RPMI7951 (cell line): ENCODE measurements at places on chromosomes 1 and 21.
A peak's percentile ranks its signal among the peaks of the same experiment; 100 is the strongest.

DNA sequence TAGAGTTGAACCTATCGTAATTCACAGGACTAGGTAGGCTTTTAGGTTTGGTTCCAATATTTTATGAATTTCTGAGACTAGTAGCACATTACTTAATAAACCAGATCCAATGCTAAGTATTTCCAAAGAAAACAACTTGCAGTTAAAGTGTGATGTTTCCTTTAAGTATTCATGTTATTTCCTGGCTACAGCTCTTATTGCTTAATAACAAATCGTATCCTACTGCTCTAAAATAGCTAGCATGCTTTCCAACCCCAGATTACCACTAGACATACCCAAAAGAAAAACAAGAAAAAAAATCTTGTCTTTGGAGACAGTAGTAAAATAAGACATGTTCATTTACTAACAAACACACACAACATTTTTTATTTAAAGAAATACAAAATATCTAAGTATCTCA is 898 bp downstream of the KRTAP27-1 start:
- DNase-seq = no peak

DNA sequence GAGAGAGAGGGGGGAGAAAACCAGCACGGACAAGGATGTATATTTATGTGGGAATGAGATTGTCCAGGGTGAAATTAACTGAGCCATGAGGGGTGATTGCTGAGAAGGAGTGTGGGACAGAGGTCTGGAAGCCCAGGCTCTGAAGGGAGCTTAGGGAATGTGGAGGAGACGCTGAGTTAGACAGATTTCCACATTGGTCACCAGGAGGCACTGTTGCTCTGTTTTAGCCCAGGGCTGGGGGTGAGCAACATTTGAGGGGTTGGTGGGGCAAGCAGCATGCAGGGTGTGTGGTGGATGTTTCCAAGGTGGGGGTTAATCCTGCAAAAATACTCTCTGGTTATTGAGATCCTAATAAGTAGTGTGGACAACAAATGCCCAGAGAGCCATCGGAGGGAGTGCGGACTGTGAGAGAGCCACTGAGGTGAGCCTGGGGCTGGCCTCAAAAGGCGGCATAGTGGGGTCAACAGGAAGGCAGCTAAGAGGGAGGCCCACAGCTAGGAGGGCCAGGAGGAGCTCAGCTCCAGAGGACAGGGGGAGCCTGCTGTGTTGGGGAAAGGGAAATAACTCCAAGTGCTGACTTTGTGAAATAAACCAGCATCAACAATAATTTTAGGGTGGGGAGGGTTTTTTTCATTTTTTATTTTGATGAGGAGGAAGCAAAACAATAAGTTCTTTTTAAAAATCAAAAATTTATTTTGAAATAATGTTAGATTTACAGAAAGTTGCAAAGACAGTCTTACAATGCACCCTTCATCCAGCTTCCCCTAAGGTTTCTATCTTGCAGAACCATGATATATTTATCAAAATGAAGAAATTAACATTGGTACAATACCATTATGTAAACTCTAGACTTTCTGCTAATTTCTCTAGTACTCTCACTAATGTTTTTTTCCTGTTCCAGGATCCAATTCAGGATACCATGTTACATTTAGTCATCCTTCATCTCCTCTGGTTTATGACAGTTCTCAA is 82.8 kb upstream of the CD34 start:
- DNase-seq = peak; percentile 30

DNA sequence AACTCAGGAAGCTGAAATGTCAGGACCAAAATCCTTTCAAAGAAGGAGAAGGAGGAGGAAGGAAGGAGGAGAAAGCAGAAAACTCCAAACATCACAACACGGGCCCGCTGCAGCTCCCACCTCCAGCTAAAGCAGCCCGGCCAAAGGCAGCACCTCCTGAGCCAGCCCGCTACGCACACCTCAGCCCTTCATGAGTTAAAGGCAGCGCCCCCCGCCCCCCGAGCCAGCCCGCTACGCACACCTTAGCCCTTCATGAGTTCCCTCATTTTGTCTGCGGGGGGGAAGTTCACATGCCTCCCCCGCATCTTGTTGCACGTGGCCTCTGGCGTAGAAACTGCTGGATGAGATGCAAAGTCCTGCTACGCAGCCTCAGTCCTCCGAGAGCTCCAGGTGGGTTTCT is 90.7 kb upstream of the ARHGEF16 start:
- no peak for DNase-seq

- DNase-seq = no peak
Measured at GRCh38 chr1:193156117-193156821, 30.1 kb downstream of the B3GALT2 start.

DNA sequence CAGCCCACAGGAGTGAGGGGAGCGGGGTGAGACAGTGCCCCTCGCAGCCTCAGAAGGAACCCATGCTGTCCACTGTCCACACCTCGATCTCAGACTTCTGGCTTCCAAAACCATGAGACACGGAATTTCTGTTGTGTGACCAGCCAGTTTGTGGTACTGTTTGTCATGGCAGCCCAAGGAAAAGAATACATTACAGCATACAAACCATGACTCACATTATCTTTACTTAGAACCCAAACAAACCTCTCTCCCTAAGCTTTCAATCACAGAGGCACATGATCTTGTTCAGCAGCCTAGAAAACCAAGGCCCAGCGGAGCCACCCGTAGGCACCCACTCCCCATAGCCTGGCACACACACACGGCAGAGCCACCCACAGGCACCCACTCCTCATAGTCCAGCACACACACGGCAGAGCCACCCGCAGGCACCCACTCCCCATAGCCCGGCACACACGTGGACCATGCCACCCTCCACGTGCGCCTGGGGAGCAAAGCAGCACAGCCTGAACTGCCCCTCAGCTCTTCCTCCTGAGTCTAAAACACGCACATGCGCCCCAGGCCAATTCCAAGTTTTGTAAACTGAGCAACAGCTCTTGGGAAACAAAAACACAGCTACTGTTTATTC is 458 bp upstream of the KRTAP10-4 start:
- DNase-seq = no peak

- no peak for DNase-seq
Measured at GRCh38 chr1:155184835-155185782, 11.5 kb downstream of the TRIM46 start.

GRCh38 chr1:75796376-75797272 is at the start of gene MSH4:
Gene MSH4 (plus strand): TSS chr1:75796882. CDS start chr1:75796986, 104 bp downstream.
- no peak for DNase-seq

GRCh38 chr21:27816301-27816700 is 849.4 kb upstream of the ADAMTS5 start:
- no peak for DNase-seq

GRCh38 chr1:2270260-2271100 is 42.4 kb downstream of the SKI start:
- DNase-seq = no peak

DNA sequence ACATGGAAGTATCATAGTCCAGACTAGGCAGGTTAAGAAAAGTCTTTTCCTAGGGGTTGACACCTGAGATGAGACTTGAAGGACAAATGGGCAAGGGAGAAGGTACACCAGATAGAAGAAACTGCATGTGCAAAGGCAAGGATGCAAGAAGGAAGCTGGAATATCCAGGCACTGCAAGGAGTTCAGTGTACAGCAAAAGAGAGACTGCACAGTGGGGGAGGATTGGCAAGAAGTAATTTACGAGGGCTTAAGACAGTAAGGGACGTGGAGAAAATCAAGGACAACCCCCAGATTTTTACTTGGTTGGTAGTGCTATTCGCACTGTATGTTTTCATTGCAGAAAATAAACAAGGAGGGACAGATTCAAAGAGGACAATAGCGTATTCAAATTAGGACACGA is 58.5 kb downstream of the DNM3 start:
- no peak for DNase-seq

DNA sequence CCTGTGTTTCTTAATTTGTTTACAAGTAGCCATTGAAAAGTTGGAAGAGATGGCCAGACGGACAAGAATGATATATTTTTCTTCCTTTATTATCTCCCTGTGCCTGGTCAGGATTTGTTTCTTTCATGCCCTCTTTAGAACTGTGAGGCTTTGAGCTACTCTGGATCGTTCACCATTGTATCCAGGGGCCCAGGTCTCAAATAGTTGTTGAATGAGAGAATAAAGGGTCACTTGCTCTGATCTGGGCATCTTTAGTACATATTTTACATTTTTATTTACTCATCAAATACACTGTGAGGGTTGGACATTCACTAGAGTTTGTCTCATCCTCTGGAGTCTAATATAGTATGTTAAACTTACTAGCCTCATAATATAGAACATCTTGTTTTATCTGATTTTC is 48.7 kb downstream of the IVNS1ABP start:
- no peak for DNase-seq

DNA sequence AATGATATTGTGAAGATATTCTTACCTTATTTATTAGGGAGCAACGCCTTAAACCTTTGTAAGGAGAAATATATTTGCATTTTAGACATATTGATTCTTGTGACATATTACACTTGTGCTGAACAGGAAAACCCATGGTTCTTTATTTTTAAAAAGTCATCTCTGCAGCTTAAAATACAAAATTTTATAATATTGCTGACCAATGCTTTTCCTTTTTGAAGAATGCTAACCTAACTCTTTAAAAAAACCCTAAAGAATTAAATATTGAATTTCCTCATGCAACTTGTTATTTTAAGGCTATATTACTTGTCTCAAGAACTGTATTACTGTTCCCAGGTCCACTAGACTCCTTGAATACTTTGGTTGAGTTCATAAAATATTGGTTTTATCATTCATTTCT is 99.0 kb downstream of the NEK7 start:
- no peak for DNase-seq

DNA sequence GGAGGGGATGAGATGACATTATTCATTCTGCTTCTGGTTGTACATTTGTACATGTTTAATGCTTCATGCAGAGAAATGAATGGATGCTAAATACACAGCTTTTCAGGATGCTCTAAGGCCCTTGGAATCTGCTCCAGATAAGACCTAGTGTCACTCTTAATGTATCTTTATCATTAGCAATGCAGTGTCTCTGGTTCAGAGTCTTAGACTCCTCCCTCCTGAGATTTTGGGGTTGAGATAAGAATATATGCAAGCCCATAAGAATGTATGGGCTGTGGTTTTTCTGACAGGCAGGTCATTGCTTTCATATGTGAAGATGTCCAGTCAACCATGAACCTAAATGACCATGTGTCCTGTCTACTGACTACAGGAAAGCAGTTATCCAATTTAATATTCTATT is 415.5 kb downstream of the RPS6KC1 start:
- no peak for DNase-seq

- DNase-seq = no peak
Measured at GRCh38 chr1:27478098-27478497, 11.9 kb downstream of the WASF2 start.

DNA sequence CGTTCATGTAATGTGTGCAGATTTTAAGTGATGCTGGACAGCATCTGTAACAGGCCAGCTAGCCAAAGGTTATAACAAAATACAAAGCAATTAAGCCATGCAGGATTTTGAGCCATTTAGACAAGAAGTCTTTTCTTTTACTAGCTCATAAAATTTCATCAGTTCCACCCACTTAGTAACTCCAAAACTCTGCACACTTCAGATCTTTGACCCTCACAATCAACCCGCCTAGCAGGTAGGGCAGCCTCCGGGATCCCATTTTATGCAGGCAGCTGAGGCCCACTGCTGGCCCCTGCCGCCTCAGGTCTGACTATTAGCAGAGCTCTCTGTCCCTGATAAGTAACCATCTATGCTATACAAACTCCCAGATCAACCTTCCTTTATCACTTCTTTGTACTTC is 9.2 kb downstream of the LBR start:
- no peak for DNase-seq

- no peak for DNase-seq
Measured at GRCh38 chr1:91712981-91713841, 172.7 kb downstream of the TGFBR3 start.

DNA sequence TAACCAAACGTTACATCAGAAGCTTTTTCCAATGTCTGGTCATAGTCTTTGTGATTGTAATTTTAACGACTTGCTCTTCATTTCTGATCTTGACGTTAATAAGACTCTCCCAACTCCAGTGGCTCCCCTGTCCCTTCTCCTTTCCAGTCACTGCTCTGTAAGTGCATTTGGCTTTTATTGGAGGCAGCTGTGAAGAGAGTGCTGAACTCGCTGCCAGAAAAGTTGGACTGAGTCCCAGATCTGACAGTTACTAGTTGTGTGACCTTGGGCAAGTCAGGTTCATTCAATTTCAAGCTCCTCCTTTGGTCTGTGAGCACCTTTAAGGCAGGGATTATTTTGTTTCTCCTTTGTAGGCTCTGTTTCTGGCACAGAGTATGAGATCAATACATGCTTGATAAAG is 109.6 kb upstream of the TSPAN2 start:
- peak; percentile 83 for DNase-seq

DNA sequence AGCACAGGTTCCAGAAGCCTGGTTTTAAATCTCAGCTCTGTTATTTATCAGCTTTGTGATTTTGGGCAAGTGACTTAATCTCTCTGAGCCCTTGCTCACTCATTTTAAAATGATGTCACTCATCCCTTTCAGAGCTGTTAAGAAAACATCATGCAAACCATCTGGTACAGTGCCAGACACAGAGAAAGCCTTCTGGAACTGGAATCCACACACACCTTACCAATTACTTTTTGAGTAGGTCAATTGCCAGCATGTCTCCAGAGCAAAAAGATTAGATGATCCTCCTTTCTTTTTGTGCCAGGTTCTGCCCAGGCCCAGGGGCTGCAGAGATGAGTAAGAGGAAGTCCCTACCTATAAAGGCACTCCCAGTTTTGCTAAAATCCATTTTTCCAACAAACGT is 61.3 kb downstream of the ROR1 start:
- peak; percentile 40 for DNase-seq

GRCh38 chr1:162710345-162710744 is 78.1 kb downstream of the DDR2 start:
- DNase-seq = no peak

DNA sequence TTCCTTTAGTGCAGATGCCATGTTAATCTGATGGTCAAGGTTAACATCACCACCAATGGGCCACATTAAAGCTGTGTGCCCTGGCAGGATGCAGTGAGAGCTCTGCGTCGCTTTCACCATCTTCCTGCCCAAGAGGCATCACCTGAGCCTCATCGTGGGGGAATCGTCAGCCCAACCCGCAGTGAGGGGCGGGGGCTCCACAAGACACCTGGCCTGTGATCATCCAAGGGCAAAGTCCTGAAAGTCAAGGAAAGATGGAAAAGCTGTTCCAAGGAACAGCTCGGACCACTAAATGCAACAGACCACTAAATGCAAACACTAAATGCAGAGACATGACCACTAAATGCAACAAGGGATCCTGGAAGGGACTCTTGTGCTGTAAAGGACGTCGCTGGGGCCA is 49.9 kb downstream of the WDR4 start:
- no peak for DNase-seq

DNA sequence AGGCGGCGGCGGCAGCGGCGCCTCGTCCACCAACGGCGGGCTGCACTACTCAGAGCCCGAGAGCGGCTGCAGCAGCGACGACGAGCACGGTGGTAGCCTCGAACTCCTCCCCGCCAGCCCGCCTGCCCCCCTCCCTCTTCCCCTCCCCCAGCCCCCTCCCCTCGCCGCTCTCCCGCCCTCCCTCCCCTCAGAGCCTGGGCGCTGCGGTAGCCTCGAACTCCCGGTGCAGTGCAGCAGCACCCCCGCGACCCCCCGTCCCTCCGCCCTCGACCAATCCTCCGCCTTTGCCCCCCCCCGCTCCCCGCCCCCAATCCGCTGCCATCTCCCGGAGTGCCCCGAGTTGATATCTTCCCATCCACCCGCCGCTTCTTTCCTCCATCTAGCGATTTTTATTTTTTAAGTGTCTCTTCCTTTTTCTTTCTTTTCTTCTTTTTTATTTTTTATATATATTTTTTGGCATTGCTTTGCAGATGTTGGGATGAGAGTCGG is 516 bp downstream of the RCOR3 start:
- no peak for DNase-seq

- no peak for DNase-seq
Measured at GRCh38 chr1:211257826-211258225, 1.3 kb upstream of the RCOR3 start.

- DNase-seq = peak; percentile 8
Measured at GRCh38 chr1:70003211-70003908, 202.0 kb downstream of the LRRC40 start.
